ENCODE measurements at places on chromosomes 1 and 21.

DNA sequence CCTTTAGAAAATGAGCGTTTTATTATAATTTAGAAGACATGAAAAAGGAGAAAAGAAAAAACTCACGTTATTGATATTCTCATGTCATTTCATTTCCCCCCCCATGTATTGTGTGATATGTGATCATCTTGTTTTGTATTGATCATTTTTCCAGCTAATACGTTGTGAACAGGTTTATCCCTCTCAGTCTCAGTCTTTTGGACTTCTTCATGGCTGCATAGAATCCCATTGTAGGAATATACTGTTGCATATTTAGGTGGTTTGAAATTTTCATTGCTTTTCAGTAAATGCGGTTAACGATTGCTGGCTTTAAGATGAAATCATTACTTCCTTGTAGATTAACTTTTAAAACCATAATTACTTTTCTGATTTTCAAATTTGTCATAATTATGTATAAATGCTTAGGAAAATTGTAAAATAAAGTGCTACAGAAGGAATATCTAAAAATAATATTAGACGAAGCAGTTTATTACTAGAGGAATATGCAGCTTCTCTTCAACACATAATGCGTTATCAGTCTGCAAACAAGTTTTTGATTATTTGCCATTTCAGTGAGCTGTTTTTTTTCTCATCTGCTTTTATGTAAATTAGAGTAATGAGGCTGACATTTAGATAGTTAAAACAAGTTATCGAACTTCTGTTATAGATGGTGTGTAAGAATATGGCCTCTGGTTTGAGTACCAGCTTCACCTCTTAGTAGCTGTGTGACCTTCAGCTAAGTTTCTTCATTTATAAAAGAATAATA is 1.8 kb downstream of the SON start:
- DNase-seq: no peak

- DNase-seq: no peak
These were observed 20.7 kb upstream of the CLIC4 start for GRCh38 chr1:24724345-24725208.

- no peak for DNase-seq
These were observed 10.5 kb downstream of the C1orf198 start for GRCh38 chr1:230857822-230858221.

GRCh38 chr1:3942416-3943122 is 42.5 kb upstream of the C1orf174 start:
- DNase-seq: no peak

DNA sequence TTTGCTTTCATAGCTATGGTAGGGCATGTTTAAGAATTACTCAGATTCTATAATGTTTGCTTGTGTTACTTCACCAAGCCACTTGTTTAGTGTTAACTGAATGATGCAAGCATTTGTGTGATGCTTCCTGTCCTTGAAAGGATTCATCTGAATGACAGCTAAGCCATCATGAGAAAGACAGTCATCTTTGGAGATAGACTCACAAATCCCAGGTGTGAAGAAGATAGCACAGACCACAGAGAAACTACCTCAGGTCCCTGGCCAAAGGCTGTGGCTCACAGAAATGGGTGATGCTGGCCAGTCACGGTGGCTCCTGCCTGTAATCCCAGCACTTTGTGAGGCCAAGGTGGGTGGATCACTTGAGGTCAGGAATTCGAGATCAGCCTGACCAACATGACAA is 321.4 kb downstream of the DPYD start:
- no peak for DNase-seq

DNA sequence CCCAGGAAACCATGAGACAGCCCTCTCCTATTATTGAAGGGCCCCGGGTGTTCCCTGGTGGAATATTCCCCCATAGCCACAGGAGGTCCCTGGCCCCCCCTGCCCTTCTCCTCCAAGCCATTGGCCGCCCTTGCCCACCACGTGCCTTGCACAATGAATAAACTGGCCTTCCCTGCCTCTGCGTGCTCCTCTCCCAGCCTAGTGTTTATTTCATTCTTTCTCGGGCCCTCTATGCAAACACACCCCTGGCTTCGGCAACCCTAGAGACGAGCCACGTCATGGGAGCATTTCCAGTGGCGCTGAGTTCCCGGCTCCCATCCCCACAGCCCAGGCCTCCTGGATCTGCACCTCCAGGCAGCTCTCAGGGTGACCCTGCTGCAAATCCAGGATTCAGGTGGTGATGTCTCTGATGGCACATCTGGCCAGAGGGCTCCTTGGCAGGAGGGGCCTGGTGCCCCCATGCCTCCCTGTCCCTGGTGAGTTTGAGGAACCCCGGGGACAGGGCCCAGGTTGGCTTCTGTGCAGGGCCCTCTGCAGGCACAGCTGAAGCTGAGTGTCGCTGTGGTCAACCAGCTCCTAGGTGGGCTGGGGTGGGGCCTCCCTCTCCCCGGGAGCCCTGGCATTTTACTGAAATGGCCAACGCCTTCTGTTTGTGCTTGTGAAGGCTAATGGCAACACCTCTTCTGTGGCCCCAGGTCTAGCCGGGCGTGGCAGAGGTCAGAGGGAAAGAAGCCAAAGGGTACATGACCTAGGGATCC is 6.2 kb downstream of the KRTAP10-12 start:
- no peak for DNase-seq

All from BE2C (cell line).